ENCODE measurements at places on chromosomes 7 and 10. TPM values are rescaled to one million over a fixed set of nuclear protein-coding genes. Genes with fewer than 3 reads are reported as not detected.

Gene FGFR2
- 9.0 TPM for total RNA-seq

Gene LAMB1
- 358 TPM for total RNA-seq

Gene LLCFC1
- not detected for total RNA-seq

Gene C10orf53
- total RNA-seq = not detected

Gene OIT3
- total RNA-seq = not detected

Gene CXCL12
- 35.0 TPM for total RNA-seq

Gene SHTN1
- 15.9 TPM for total RNA-seq

Gene VGF
- not detected for total RNA-seq

Gene FAM241B
- total RNA-seq = 0.59 TPM

Gene CCDC3
- total RNA-seq = 73.2 TPM

GRCh38 chr7:156791241-156791640 lies 101.7 kb downstream of the LMBR1 start:
- H3K36me3 ChIP-seq = no peaks in the 10 kb centered on the region
- H3K4me3 ChIP-seq = no peak overlapping the region
- H3K27ac ChIP-seq = no peak overlapping the region
- peaks cover 5% of the 10 kb centered on the region for H3K4me1 ChIP-seq
- H3K27me3 ChIP-seq = no peaks in the 10 kb centered on the region
- DNase-seq = no peak

- no peaks in the 10 kb centered on the region for H3K36me3 ChIP-seq
- no peaks in the 10 kb centered on the region for H3K4me1 ChIP-seq
- no peak overlapping the region for H3K27ac ChIP-seq
- H3K27me3 ChIP-seq = no peaks in the 10 kb centered on the region
- no peak overlapping the region for H3K4me3 ChIP-seq
- DNase-seq = no peak
Observed at GRCh38 chr10:29067628-29068027, 221.2 kb upstream of the LYZL1 start.

DNA sequence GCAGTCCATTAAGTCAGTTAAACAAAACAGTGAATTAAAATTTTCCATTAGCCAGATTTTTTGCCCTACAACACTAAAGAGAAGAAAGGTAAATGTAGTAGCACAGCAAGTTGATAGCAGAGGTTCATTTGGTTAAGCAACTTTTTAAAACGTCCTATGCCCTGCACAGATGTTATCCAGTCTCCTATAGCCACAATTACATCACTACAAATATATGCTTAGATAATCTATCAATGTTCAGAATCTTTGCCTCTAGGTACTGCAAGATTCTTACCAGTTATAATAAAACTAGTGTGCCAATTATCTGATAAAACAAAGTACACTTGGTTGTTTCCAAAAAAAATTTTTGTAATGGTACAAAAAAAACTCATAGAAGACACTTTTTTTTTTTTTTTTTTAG lies 175.5 kb upstream of the MYO3A start:
- H3K4me3 ChIP-seq = no peak overlapping the region
- H3K36me3 ChIP-seq = no peaks in the 10 kb centered on the region
- H3K4me1 ChIP-seq = no peaks in the 10 kb centered on the region
- no peak overlapping the region for H3K27ac ChIP-seq
- no peaks in the 10 kb centered on the region for H3K27me3 ChIP-seq

GRCh38 chr10:130251766-130252165 lies 115.6 kb downstream of the GLRX3 start:
- H3K27ac ChIP-seq = no peak overlapping the region
- no peaks in the 10 kb centered on the region for H3K36me3 ChIP-seq
- H3K4me1 ChIP-seq = no peaks in the 10 kb centered on the region
- DNase-seq = no peak

- H3K36me3 ChIP-seq = no peaks in the 10 kb centered on the region
- no peak overlapping the region for H3K4me3 ChIP-seq
- DNase-seq = no peak
- peaks cover 35% of the 10 kb centered on the region for H3K4me1 ChIP-seq
- no peak overlapping the region for H3K27ac ChIP-seq
- H3K27me3 ChIP-seq = no peaks in the 10 kb centered on the region
Observed at GRCh38 chr7:50727072-50727471, 55.6 kb downstream of the GRB10 start.

GRCh38 chr10:125982260-125982948 lies 86.0 kb downstream of the FANK1 start:
- H3K36me3 ChIP-seq = no peaks in the 10 kb centered on the region
- H3K4me3 ChIP-seq = no peak overlapping the region
- no peaks in the 10 kb centered on the region for H3K27me3 ChIP-seq
- H3K27ac ChIP-seq = no peak overlapping the region
- H3K4me1 ChIP-seq = no peaks in the 10 kb centered on the region

GRCh38 chr10:117955176-117955575 lies 91.6 kb downstream of the RAB11FIP2 start:
- no peaks in the 10 kb centered on the region for H3K36me3 ChIP-seq
- no peak for DNase-seq
- H3K27ac ChIP-seq = no peak overlapping the region
- no peaks in the 10 kb centered on the region for H3K27me3 ChIP-seq

GRCh38 chr7:138519061-138519798 lies 59.2 kb downstream of the TRIM24 start:
- no peak overlapping the region for H3K27ac ChIP-seq
- no peak overlapping the region for H3K4me3 ChIP-seq
- no peaks in the 10 kb centered on the region for H3K4me1 ChIP-seq
- H3K36me3 ChIP-seq = peaks cover 83% of the 10 kb centered on the region
- no peaks in the 10 kb centered on the region for H3K27me3 ChIP-seq
- no peak for DNase-seq

GRCh38 chr10:72009425-72010081 lies 45.4 kb downstream of the CHST3 start:
- H3K4me1 ChIP-seq = peaks cover 67% of the 10 kb centered on the region
- H3K27ac ChIP-seq = peak overlapping the region; percentile 92
- H3K36me3 ChIP-seq = no peaks in the 10 kb centered on the region
- DNase-seq = peak; percentile 74

DNA sequence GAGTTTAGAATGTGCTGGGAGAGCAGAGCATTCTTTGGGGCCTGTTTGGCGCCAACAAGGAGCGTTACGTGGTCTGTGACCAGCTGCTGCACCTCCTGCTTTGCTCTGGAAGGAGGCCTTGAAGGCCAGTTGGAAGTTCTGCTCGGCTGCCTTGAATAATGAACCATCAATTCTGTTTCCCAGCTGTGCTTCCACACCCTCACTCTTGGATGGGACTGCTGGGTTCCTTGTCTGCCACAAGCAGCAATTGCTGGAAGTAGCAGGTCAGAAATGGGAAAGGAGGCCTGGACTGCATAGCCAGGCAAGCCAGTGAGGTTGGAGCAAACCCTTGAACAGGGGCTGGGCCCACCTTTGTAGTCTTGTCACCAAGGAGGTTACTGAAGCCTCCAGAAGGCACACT lies 86.6 kb upstream of the INSYN2A start:
- no peak overlapping the region for H3K27ac ChIP-seq
- H3K36me3 ChIP-seq = no peaks in the 10 kb centered on the region
- no peak for DNase-seq
- H3K4me3 ChIP-seq = no peak overlapping the region
- no peaks in the 10 kb centered on the region for H3K27me3 ChIP-seq
- H3K4me1 ChIP-seq = no peaks in the 10 kb centered on the region

GRCh38 chr10:82982110-82982608 lies 1107.2 kb downstream of the NRG3 start:
- no peaks in the 10 kb centered on the region for H3K27me3 ChIP-seq
- H3K4me3 ChIP-seq = no peak overlapping the region
- H3K36me3 ChIP-seq = no peaks in the 10 kb centered on the region
- H3K4me1 ChIP-seq = peaks cover 9% of the 10 kb centered on the region
- DNase-seq = no peak
- no peak overlapping the region for H3K27ac ChIP-seq

- H3K27me3 ChIP-seq = no peaks in the 10 kb centered on the region
- no peak overlapping the region for H3K27ac ChIP-seq
- no peak for DNase-seq
- no peak overlapping the region for H3K4me3 ChIP-seq
- H3K36me3 ChIP-seq = no peaks in the 10 kb centered on the region
Observed at GRCh38 chr10:60681103-60681502, 97.2 kb upstream of the CDK1 start.

GRCh38 chr10:107144490-107144889 lies 20.0 kb downstream of the SORCS1 start:
- DNase-seq = no peak
- no peak overlapping the region for H3K27ac ChIP-seq
- H3K4me1 ChIP-seq = peaks cover 13% of the 10 kb centered on the region
- H3K36me3 ChIP-seq = no peaks in the 10 kb centered on the region

- no peaks in the 10 kb centered on the region for H3K36me3 ChIP-seq
- H3K4me3 ChIP-seq = no peak overlapping the region
- H3K27me3 ChIP-seq = no peaks in the 10 kb centered on the region
- DNase-seq = no peak
- no peaks in the 10 kb centered on the region for H3K4me1 ChIP-seq
Observed at GRCh38 chr10:25078658-25079431, 62.4 kb downstream of the THNSL1 start.

DNA sequence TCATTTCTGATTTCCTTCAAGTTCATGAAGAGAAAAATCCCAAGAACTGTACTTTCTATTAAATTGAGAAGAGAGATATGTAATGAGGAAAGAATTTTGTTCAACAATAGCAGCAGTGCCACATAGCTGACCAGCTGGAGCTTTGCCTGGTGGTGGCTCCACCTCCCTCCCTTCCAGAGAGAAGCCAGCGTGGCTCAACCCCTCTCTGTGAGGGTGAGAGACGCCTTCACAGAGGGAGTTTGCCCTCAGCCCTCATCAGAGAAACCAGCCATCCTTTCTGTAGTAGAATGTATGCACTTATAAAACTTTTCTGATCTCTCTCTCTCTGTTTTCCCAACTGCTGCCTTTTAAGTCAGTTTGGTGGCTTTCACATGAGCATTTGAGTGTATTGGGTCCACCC lies 20.5 kb upstream of the COL1A2 start:
- H3K36me3 ChIP-seq = no peaks in the 10 kb centered on the region
- H3K4me1 ChIP-seq = peaks cover 56% of the 10 kb centered on the region
- H3K27me3 ChIP-seq = no peaks in the 10 kb centered on the region
- H3K4me3 ChIP-seq = peak overlapping the region; percentile 9
- DNase-seq = peak; percentile 76
- peak overlapping the region; percentile 84 for H3K27ac ChIP-seq

- H3K4me1 ChIP-seq = peaks cover 18% of the 10 kb centered on the region
- no peaks in the 10 kb centered on the region for H3K27me3 ChIP-seq
- H3K4me3 ChIP-seq = no peak overlapping the region
- DNase-seq = peak; percentile 14
- no peak overlapping the region for H3K27ac ChIP-seq
Observed at GRCh38 chr10:46542567-46543465, 13.6 kb downstream of the GPRIN2 start.

GRCh38 chr10:88913127-88913526 lies 33.1 kb downstream of the STAMBPL1 start:
- H3K27me3 ChIP-seq = no peaks in the 10 kb centered on the region
- DNase-seq = no peak
- no peak overlapping the region for H3K4me3 ChIP-seq

DNA sequence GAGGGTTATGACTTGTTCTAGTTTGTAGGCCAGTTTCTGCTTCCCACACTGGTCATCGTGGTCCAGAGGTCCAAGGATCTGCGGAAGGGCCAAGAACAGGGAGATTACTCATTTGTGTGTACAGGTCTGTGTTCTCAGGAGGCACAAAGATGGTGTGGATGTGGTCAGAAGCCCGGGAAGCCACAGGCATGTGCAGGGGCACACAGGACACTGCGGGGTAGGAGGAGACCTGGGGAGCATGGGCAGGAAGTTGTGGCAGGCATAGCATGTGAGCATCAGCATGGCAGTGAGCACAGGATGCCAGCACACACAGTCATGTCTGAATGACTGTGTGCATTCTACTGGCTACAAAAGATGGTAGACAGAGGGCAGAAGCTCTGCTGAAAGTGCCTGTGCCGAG lies 445.8 kb downstream of the PLXNA4 start:
- no peak overlapping the region for H3K27ac ChIP-seq
- no peaks in the 10 kb centered on the region for H3K4me1 ChIP-seq
- no peaks in the 10 kb centered on the region for H3K36me3 ChIP-seq
- H3K27me3 ChIP-seq = no peaks in the 10 kb centered on the region
- H3K4me3 ChIP-seq = no peak overlapping the region
- no peak for DNase-seq

GRCh38 chr10:71232089-71232998 lies 20.0 kb downstream of the UNC5B start:
- H3K27ac ChIP-seq = no peak overlapping the region
- no peaks in the 10 kb centered on the region for H3K27me3 ChIP-seq

GRCh38 chr7:81691199-81691821 lies 78.5 kb downstream of the HGF start:
- no peaks in the 10 kb centered on the region for H3K4me1 ChIP-seq
- DNase-seq = no peak
- H3K4me3 ChIP-seq = no peak overlapping the region
- no peaks in the 10 kb centered on the region for H3K36me3 ChIP-seq
- H3K27me3 ChIP-seq = no peaks in the 10 kb centered on the region

DNA sequence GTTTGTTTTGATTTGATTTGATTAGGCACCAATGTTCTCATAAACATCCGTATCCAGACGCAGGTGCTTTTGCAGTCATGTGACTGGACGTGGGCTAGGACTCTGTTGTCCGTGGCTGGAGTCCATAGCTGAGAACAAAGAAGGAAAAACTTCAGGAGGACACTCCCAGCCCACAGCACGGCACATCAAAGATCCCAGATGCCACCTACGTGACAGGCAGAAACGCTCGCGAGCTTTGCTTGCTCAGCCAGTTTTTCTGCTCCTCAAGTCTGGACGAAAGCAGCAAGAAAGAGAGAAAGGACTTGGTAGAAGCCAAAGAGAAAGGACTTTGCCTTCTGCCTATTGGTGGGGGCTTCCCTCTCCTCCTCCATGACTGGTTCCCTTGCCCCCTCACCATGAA lies 6.9 kb upstream of the ZKSCAN1 start:
- H3K36me3 ChIP-seq = no peaks in the 10 kb centered on the region
- H3K4me1 ChIP-seq = no peaks in the 10 kb centered on the region
- no peak overlapping the region for H3K27ac ChIP-seq
- DNase-seq = no peak
- no peak overlapping the region for H3K4me3 ChIP-seq

GRCh38 chr7:154437234-154437633 lies 385.0 kb downstream of the DPP6 start:
- H3K4me3 ChIP-seq = no peak overlapping the region
- no peaks in the 10 kb centered on the region for H3K27me3 ChIP-seq
- DNase-seq = no peak
- H3K36me3 ChIP-seq = no peaks in the 10 kb centered on the region
- H3K27ac ChIP-seq = no peak overlapping the region

DNA sequence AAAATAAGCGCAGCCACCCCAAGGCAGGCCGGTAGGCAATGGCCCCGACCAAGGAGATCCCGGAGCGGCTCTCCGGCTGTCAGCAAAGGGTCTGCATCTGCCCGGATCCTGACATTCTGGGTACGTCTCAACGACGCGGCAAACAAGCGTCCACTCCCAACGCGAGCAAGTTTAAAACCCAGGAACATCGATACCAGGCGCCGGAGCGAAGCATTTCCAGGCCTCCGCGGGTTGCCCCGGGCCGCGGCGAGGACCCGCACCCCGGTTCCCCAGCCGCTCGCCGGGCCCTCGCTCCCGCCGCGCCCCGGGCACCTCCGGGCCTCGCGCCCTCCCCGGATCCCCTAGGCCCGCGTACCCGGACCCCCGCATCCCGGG lies 453 bp downstream of the URGCP start:
- H3K27me3 ChIP-seq = no peaks in the 10 kb centered on the region
- peak overlapping the region; percentile 49 for H3K4me3 ChIP-seq
- H3K27ac ChIP-seq = peak overlapping the region; percentile 87
- DNase-seq = no peak
- no peaks in the 10 kb centered on the region for H3K36me3 ChIP-seq

All from tibial nerve (tissue), 4 donors.